Epithelial cell of esophagus (primary cell): ENCODE measurements at places on chromosomes 6 and 20.
A peak's percentile ranks its signal among the peaks of the same experiment; 100 is the strongest.

- DNase-seq, result no peak
Measured at GRCh38 chr20:37677969-37678861, 15.6 kb upstream of the CTNNBL1 start.

GRCh38 chr6:136510299-136510698 lies 39.9 kb downstream of the MAP7 start:
- no peak for DNase-seq

- DNase-seq, result no peak
Measured at GRCh38 chr6:147392917-147393625, 115.4 kb upstream of the SAMD5 start.

- no peak for DNase-seq
Measured at GRCh38 chr6:12548526-12548925, 168.0 kb upstream of the PHACTR1 start.

GRCh38 chr6:47545223-47545622 lies 67.6 kb downstream of the CD2AP start:
- no peak for DNase-seq

GRCh38 chr20:62353289-62354030 lies 13.7 kb downstream of the LAMA5 start:
- DNase-seq, result no peak

DNA sequence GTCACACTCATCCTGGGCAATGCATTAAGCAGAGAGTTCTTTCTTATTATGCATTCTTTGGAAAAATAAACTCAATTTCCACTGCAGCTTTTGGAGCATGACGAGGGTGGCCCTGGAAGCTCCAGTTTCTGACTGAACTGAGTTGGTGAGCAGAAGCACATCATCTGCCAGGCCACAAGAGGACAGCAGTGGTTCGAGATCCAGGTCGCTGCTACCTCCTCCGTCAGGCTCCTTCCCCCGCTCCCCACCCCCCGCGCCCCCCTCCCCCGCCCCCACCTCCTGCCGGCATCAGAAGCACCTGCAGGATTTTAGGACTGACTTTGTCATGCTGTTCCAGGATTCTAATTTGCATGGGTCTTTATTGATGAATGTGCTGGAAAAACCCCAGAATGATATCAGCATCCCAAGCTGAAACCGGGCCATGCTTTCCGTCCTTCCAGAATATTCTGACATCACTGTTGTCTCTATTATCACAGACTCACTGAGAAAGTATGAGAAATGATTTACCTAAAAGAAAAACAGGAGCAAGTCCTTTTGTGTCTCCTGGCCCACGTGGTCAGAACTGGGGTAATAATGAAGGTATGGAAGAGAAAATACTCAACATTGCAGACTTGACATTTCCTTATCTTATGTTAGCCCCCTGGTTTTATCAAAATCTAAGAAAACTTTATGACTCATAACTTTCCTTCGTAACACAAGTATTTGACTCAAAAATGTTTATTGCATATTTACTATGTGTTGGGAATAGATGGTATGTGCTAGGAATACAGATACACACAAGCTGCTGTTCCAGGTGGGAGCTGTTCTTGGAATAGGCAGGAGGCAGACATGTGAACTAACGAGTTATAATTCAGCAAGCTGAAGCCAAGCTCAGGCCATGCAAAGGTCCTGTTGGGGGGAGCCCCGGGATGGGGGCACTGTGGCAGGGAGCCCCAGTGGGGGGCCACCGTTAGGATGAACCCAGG lies 220.2 kb upstream of the EXOC2 start:
- peak; percentile 60 for DNase-seq

- peak; percentile 46 for DNase-seq
Measured at GRCh38 chr20:35539756-35540212, 2.1 kb upstream of the ERGIC3 start.

DNA sequence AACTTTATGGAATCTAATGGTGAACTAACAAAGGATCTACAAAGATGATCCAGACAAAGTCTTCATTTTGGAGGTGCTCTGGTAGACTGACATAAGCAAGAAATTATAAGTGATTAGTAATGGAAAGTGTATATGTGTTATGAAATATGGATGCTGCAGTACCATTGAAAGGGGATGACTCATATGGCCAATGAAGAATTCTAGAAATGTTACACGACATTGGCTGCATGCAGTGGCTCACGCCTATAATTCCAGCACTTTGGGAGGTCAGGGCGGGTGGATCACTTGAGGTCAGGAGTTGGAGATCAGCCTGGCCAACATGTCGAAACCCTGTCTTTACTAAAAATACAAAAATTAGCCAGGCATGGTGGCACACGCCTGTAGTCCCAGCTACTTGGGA lies 23.5 kb downstream of the CFAP206 start:
- peak; percentile 41 for DNase-seq

DNA sequence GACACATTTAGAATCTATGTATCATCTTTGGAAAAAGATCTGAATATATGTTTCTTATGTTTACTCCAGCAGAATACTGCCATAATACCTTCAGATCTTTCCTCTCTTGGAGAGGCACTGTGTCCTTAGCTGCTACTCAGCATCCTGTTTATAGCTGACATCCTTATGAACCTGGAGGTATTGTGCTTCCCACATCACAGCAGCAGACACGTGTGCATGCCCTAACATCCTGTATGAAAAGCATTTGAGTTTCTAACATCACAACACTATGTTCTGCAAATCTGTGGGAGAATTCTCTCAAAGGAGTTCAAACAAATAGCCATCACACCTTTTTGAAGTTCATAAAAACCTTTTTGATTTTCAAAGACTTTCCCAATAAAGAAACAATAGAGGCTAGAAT lies 216.0 kb downstream of the GJA1 start:
- no peak for DNase-seq

GRCh38 chr6:43829470-43829869 lies 59.5 kb downstream of the VEGFA start:
- DNase-seq, result no peak

- DNase-seq, result no peak
Measured at GRCh38 chr6:155481215-155481614, 25.6 kb upstream of the NOX3 start.

- no peak for DNase-seq
Measured at GRCh38 chr6:46583721-46584120, 68.9 kb downstream of the CYP39A1 start.

DNA sequence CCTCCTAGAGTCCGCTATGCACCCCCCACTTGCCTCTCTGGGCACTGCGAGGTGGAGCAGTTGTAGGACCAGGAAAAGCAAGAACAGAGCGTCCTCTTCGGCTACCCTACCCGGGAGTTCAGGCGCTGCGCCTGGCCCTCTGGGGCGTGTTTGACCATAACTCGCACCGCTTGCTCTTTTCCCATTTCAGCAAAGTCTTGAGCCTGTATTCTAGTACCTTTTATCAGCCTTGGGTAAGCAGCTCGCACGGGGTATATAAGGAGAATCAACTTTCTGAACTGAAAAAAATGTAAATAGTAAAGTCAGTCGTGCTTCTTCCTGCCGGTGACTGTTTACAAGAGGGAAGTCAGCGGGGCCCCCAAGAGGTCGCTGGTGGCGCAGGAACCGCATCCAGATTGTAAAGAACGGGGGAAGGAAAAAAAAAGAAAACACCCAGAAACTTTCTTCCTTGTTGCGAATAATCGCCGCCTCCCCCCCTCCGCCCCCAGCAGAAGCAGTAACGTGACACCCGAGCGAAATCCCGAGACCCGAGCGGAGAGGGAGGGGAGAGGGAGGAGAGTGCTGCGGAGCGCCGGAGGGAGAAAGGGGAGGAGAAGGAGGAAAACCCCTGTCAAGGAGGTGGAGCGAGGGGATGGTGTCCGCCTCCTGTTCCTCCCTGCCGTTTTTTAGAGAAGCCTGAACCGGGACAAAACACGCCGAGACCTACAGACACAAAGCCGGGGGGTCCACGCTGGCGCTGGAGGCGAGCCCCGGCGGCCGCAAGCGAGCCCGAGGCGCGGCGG lies at the start of gene UST:
Gene UST (plus strand): TSS at position 668 of the 782 bp plus-strand sequence. CDS start 401 bp downstream, outside the sequence.
- DNase-seq, result peak; percentile 85

DNA sequence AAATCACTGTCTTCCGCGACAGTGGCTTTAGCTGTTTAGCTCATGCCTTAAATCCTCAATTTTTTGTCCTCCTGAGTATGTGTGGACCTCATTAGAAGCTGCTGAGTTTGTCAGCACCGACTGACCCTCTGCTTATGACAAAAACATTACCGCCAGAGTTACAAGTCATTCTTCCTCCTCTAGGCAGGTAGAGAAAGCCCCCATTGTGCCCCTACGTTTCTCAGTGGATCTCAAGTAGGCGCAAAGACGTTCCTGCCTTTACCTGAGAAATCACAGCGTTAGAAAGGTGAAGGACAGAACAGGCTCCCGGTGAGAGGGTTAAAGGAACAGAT lies 227.3 kb upstream of the PDE10A start:
- DNase-seq, result no peak

GRCh38 chr6:88663801-88664200 lies 299.6 kb downstream of the RNGTT start:
- DNase-seq, result no peak

GRCh38 chr20:19212469-19212815 lies at the start of gene SLC24A3:
Gene SLC24A3, plus strand, starts transcription at chr20:19212642.
- no peak for DNase-seq

GRCh38 chr6:151451417-151451949 lies 443 bp downstream of the RMND1 start:
- no peak for DNase-seq

DNA sequence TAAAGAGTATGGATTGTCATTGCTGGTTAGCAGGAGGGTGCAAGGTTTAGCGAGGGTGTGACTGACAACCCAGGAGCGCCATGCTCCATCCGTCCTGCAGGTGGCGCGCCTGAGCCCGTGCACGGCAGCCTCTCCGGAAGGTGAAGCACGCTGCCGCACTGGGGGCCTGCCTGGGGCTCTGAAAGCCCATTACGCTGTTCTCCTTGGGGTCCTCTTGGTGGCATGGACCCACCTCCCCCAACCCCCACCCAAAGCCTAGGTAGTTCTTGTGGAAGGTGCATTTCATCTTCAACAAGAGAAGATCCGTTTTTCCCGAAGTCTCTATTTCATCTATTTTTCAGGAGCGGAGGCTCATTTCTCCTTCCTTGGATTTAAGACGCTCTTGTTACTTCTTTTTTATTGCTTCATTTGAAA lies 197.4 kb upstream of the KCNG1 start:
- peak; percentile 21 for DNase-seq

DNA sequence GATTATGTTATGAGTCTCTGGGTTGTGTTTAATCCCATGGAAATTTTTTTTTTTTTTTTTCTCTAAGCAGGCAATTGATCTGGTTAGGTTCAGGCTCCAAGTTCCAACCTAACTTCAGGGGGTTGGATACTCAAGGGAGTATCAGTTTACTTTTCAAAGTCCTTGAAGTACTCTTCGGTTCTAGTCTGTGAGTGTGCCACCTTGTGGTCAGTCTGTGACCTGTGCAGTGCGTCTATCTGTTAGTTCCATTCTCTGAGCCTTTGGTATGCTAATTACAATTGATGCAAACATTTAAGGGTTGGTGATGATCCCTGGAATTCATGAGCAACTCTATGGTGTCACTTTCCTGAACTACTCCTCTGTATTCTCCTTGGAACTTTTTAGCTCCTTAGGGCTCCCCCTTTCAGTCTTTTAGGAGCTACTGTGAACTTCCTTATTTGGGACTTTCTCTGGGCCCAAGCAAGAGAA lies 342.0 kb downstream of the SOX4 start:
- DNase-seq, result peak; percentile 61

GRCh38 chr6:106318061-106318460 lies 7.5 kb downstream of the ATG5 start:
- DNase-seq, result no peak

- DNase-seq, result peak; percentile 43
Measured at GRCh38 chr20:278607-279571, 11.7 kb downstream of the C20orf96 start.

- DNase-seq, result no peak
Measured at GRCh38 chr20:43415661-43416430, 41.9 kb upstream of the SRSF6 start.

DNA sequence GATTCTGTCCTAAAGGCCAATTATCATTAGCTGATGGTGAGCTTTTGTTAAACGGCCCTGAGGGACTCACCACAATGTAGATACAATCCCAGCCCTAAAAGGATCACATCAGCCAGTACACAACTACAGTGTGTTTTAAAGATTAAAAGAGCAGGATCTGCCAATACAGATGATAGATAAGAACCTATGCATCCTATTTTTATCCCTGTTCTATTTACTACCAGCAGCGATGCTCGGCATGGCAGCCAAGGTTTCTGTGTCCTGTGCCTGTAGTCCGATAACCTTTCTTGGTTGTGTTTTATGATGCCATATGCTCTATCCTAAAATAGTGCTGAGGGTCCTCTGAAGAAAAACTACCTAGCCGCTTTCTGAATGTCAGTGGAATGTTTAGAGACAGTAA lies 289.4 kb downstream of the PHACTR1 start:
- DNase-seq, result no peak

- peak; percentile 73 for DNase-seq
Measured at GRCh38 chr6:22320750-22321149, 23.9 kb upstream of the PRL start.

GRCh38 chr6:166206066-166206465 lies 38.4 kb upstream of the TBXT start:
- DNase-seq, result no peak

- DNase-seq, result peak; percentile 8
Measured at GRCh38 chr6:8335896-8336295, 99.4 kb downstream of the SLC35B3 start.

DNA sequence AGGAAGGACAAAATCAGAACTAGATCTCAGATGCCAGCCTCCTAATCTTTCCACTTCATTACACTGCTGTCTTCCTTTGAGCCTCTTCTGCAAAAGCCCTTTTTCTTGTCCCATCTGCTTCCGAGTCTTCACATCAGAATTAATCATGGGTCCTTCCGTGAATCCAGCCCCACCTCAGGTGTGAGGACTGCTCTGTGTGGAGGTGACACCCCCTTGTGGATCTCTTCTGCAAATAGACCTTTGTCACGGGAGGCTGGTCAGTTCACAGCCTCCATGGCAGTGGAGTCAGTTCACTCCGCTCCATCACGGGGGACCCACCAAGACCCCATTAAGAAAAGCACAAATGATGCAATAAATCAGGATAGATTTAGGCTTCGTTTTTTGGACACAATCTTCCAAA lies 171.1 kb downstream of the ADAT2 start:
- DNase-seq, result peak; percentile 45

GRCh38 chr20:62929051-62929538 lies 2.8 kb upstream of the DIDO1 start:
- DNase-seq, result peak; percentile 59

GRCh38 chr6:135323202-135323668 lies 142.1 kb downstream of the MYB start:
- DNase-seq, result no peak

- no peak for DNase-seq
Measured at GRCh38 chr6:33170176-33171015, 21.9 kb downstream of the COL11A2 start.

DNA sequence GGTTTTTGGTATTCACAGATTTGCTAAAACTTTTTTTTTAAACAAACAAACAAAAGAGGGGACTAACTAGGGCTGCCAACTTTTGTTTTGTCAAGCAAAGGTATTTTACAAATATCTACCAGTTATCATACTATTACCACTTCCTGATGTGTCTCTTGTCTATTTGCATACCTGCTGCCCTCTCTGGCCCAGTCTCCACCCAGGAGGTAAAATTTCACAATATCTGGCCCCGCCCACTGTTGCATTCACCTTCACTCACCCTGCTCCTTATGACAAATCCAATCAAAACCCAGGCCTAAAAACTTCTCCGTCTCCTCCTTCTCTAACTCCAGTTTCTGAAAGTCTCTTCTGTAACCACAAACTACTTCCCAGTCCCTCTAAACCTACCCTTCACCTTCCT lies 82.2 kb downstream of the TRERF1 start:
- peak; percentile 73 for DNase-seq

- peak; percentile 60 for DNase-seq
Measured at GRCh38 chr6:54697424-54697823, 149.1 kb upstream of the FAM83B start.
